ENCODE measurements at places on chromosomes 4 and X. TPM values are rescaled to one million over a fixed set of nuclear protein-coding genes. Genes with fewer than 3 reads are reported as not detected.
A peak's percentile ranks its signal among the peaks of the same experiment; 100 is the strongest.

- no peak for DNase-seq
These were observed 297.6 kb downstream of the IDS start for GRCh38 chrX:149207518-149207917.

- DNase-seq: no peak
These were observed 22.5 kb downstream of the ELF2 start for GRCh38 chr4:139154538-139154937.

DNA sequence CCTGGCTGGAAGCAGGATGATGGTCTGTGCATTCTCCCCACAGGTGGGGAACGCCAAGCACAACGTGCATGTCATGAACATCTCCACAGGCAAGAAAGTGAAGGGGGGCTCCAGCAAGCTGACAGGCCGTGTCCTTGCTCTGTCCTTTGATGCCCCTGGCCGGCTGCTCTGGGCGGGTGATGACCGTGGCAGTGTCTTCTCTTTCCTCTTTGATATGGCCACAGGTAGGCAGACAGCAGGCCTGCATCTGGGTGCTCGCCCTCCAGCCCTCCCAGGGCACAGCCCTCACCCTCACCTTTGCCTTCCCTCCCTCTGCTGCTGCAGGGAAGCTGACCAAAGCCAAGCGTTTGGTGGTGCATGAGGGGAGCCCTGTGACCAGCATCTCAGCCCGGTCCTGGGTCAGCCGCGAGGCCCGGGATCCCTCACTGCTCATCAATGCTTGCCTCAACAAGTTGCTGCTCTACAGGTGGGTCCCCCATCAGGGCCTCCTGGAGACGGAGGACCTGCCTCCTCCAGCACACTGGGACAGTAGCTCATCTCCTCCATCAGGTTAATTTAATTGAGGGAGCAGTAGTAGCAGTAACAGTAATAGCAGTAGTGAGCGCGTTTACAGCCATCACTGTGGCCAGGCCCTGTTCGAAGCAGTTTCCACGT is 4.6 kb downstream of the WDR13 start:
- no peak for DNase-seq

DNA sequence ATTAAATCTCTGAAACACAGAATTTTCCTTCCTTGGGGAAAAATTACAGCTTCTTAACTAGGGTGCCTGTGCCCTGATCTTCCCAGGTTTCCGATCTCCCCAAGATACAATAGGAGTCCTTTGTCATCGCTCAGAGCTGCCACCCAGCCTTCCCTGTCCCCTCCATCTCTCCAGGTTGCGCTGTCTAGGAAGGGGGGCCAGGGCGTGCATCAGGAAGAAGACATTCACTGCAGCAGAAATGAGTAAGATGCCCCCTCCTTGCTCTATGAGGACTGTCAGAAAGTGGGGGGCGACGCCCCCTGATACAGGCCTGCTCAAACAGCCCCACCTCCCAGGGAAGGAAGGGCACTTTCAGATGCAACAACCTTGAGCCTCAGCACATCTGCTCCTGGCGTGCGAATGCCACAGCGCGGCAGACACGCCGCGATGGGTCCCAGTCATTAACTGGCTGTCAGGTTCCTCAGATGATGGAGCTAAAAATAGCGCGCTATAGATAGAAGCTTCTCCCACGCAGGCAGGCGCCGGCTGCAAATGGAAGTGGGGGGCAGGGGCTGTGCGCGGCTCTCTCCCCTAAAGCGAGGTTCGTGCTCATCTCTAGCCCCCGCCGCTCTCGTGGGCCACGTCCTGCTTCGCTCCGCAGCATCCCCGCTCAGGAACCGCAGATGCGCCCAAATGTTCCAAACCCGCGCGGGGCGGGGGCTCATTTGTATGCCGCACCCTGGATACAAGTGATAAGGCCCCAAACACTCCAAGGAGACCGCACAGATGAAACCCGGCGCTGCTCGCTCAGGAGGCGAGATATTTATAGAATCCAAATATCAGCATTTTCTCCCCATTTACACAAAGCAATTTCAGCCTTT is 57.6 kb upstream of the LGI2 start:
- DNase-seq: peak; percentile 46

GRCh38 chr4:86927843-86928395 is 6.9 kb upstream of the AFF1 start:
- DNase-seq: no peak

DNA sequence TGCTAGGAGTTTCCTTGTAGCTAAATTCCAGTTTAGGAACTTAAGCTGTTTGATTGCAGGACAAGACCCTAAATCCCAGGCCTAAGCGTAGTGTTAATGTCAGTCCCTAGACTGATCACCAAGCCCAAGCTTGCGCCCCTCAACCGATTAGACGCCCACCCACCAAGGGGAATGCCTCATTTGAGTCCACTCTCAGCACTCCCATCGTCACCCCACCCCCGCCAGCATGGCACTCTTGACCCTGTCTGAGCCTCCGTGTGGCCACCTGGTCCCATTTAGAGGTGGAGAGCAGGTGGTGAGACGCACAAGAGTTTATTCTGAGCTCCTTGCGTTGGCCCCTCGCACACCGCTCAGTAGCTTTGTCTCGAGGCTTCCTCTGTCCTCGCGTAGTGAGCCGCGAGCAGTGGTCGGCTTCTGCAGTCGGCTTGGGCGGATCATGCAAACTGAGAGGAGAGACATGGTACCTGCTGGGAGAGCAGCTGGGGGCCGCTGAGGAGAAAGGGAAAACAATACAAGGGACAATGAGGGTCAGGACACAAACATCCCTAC is 48.5 kb upstream of the ZNF157 start:
- peak; percentile 52 for DNase-seq

- DNase-seq: no peak
These were observed 224.9 kb downstream of the FAT4 start for GRCh38 chr4:125539691-125540090.

GRCh38 chrX:15564981-15565579 is 35.7 kb downstream of the ACE2 start:
- DNase-seq: peak; percentile 38

GRCh38 chrX:16903274-16904022 is 33.3 kb upstream of the RBBP7 start:
- DNase-seq: no peak

GRCh38 chr4:150212485-150212884 is 134.2 kb downstream of the DCLK2 start:
- DNase-seq: no peak

DNA sequence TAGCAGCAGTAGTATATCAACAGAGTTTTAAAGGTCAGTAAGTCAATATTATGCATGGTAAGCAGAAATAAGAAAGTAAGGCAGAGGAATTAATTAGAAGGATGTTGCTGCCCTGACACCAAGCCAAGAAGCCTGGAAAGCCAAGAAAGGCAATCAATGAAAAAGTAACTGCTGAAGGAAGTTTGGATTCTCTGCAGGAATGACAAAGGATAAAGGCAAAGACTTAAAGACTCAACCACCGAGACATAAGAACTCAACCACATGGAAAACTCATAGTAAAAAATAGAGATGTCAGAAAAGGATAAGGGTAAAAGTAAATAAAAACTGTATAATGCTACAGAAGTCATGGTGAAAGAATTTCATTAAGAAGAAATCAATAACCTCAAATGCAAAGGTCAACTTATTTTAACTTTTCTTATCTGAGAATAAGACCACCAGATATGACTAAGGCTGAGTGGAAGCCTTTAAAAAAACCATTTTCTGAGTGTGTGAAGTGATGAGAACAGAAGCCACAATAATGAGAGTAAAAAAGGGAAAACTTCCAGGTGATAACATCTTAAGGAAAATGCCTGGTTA is 55.2 kb downstream of the NEK1 start:
- no peak for DNase-seq

Gene ZRSR2
- total RNA-seq: 8.5 TPM

Gene MAML3
- total RNA-seq: 59.4 TPM

Gene SNCA
- 15.2 TPM for total RNA-seq

Measured in glutamatergic neuron (in vitro differentiated cells).